Cerebellar cortex (tissue), 1 donor: ENCODE measurements at places on chromosomes 12 and 14.

DNA sequence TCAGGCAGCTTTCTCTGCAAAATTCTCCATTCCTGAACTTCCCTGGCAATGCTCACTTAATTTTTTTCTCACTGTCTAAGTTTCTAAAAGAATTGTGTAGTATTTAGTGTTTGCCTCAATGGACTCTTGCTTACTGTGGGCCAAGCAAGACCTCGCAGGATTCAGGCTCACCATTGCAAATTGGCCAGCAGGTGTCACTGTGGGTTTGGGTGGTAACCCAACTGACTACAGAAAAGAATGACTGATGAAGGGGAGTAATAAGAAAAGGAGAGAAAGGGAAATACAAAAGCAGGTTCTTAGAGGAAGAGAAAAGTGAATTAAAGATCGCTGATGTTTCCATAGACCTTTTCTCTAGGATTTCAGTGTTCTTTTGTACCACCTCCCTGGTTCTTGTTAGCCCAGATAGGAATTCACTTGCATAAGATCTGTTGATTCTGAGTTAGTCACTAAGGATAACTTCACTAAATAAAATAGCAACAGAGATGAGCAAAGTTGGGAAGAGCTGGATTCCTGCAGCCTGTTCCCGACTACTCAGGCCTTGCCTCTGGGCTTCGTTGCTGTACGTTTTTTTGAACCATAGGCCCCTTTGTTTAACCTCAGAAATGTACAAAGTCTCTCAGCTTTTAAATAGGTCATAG is 386.5 kb upstream of the DDHD1 start:
- peak; percentile 87 for DNase-seq

- DNase-seq: peak; percentile 33
Measured at GRCh38 chr12:46933947-46934346, 108.2 kb upstream of the SLC38A4 start.

DNA sequence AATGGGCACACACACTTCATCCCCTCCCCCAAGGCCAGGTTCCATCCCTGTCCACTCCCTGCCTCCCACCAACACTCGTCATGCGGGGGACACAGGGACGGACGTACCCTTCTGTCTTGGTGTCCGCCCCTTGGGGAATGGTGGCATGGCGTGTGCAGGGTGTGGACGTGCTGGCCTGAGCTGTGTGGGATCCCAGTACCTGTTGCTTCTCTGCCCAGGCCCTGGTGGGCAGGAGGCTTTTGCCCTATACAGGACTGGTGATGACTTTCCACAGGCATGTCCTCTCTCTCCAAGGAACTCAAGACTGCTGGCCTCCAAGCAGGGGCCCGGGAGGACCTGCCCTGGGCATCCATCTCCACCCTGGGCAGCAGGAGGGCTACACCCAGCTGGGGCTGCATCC is 195.8 kb upstream of the PRMT8 start:
- DNase-seq: no peak

DNA sequence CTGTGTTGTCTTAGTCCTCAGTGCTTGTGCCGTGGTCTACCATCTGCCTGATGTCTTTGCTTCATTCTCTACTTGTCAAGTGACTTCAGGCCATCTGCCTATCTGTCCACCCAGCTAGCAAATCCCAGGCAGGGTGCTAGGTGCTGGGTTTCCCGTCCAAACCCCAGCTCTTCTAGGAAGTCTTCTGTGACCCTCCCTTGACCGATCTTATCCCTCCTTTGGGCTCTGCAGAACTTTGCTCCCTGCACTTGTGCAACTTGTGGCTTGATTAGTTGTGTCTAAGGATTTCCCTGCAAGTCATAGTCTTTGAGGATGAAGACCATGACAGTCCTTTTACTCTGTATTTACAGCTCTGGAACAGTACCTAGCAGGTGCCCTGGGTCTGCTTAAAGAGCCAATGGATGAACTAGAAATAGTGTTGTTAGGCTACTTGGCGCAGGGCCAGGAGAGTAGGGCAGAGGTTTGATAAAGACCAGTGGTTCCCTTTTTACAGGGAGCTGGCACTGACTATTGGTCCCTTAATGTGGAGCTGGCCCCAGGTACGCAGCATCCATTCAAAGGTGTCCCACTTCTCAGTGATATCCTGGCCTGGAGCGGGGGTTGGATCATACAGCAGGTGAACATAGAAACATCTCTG is 60.1 kb downstream of the ADCK1 start:
- DNase-seq: no peak

DNA sequence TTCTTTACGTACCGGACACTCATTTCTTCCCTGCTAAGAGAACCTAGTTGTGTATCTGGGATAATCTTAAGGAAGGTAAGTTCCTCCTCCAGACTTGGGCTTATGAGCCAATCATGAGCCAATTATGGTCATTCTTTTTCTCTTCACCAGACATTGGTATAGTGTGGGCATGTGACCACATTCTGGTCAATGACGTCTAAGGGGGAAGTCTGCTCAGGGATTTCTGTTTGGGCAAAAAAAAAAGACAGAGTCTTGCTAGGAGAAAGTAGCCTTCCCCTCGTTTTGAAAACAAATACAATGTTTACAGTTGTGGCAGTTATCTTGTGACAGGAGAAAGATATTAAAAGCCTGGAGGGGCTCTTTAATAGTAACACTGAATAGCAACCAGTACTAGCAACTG is 20.1 kb upstream of the PLXNC1 start:
- no peak for DNase-seq

DNA sequence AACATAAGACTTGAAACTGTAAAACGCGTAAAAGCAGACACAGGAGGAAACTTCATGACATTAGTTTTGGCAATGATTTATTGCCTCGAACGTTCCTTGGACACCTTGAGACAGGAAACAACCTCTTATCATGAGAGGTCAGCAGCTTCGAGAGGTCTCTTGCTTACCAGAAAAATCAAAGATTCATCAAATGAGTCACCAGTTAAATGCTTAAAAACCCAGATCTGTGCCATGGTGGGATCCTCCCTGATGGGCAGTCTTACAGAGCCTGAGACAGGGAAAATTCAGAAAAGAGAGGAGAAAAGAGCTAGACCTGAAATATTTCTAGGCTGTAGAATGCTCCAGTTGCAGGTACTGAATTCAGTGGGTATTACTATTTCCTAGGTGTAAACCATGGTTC is 1093.9 kb downstream of the AACS start:
- no peak for DNase-seq

GRCh38 chr12:113804961-113805600 is 161.0 kb downstream of the RBM19 start:
- DNase-seq: no peak

GRCh38 chr14:21712036-21712435 is 38.4 kb upstream of the OR4E1 start:
- no peak for DNase-seq

GRCh38 chr14:64059454-64060198 is 206.8 kb downstream of the SYNE2 start:
- DNase-seq: no peak

DNA sequence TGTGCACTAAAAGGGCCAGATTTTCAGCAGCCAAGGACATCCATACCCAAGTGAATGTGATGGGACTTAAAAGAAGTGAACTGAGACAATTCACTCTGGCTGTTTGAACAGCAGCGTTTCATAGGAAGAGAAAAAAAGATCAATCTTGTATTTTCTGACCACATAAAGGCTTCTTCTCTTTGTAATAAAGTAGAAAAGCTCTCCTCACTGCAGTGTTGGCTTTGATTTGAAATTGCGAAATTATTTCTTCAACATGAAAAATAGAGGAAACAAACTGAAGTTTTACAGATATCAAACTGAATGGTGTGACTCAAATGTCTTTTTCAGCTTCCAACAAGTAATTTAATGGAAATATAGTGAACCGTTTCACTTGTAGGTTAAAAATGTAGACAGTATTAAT is 11.3 kb upstream of the KCNMB4 start:
- no peak for DNase-seq

- no peak for DNase-seq
Measured at GRCh38 chr12:58414398-58414871, 473.1 kb downstream of the ATP23 start.

- no peak for DNase-seq
Measured at GRCh38 chr12:85530456-85530855, 250.4 kb downstream of the ALX1 start.

GRCh38 chr14:93943052-93943451 is 15.9 kb downstream of the FAM181A start:
- no peak for DNase-seq

GRCh38 chr12:113700943-113701342 is 229.3 kb upstream of the LHX5 start:
- DNase-seq: no peak

- DNase-seq: no peak
Measured at GRCh38 chr12:45209784-45210183, 6.1 kb upstream of the ANO6 start.

GRCh38 chr12:110530511-110530910 is 28.4 kb downstream of the RAD9B start:
- no peak for DNase-seq

- DNase-seq: no peak
Measured at GRCh38 chr12:96289067-96289466, 94.9 kb downstream of the ELK3 start.

GRCh38 chr12:132282031-132282949 is 47.1 kb downstream of the GALNT9 start:
- no peak for DNase-seq

GRCh38 chr12:48936379-48936979 is 11.2 kb upstream of the FKBP11 start:
- peak; percentile 75 for DNase-seq

GRCh38 chr12:41536813-41537490 is 348.8 kb downstream of the PDZRN4 start:
- no peak for DNase-seq

DNA sequence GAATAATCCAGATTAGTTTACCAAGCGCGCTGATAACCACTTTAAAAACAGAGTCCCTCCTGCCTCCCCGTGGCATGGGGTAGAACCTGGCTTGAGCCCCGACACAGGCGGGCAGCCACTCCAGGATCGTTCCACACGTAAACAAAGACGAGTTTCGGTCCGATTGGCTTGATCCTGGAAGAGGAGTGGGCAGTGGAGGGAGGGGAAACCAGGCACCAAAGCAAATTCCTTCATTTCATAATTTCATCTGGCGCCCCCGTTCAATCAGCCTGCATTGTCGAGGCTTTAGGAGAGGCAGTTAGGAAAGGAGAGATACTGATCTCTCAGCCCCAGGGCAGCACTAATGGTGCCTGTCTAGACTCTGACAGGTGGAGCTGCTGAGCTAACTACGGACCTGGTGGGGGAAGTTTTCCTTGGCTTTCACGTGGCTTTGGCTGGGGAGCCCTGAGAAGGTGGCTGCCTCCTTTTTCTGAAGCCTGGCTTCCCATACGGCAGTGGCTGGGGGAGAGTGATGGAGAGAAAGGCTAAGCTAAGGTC is 751 bp upstream of the GPRC5A start:
- DNase-seq: peak; percentile 75

DNA sequence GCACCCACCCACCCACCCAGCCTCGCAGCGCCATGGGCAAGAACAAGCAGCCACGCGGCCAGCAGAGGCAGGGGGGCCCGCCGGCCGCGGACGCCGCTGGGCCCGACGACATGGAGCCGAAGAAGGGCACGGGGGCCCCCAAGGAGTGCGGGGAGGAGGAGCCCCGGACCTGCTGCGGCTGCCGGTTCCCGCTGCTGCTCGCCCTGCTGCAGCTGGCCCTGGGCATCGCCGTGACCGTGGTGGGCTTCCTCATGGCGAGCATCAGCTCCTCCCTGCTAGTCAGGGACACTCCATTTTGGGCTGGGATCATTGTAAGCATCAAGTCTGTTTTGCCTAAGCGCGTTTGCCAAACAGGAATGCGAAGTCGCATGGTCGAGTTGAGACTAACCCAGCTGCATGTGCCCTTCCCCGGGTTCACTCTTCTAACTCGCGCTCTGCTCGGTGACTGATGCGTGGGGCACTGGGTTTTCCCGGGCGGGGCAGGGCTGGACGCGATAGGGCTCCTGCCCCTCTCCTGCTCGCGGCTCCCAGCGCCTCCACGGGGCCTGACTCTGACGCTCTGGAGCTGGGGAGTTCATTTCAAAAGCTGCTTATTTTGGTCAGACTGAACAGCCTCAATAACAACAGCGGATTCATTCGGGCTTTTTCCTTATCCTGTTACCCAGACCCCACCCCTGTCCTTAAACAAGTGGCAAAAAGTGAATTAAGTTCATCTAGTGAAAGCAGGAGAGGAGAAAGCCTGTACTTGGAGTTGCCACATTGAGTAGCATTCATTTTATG is 458 bp downstream of the SSPN start:
- peak; percentile 71 for DNase-seq

- no peak for DNase-seq
Measured at GRCh38 chr12:49819786-49820185, 8.4 kb downstream of the NCKAP5L start.

- DNase-seq: no peak
Measured at GRCh38 chr12:124795081-124795948, 68.3 kb downstream of the SCARB1 start.

- DNase-seq: no peak
Measured at GRCh38 chr14:63277591-63278183, 41.0 kb downstream of the GPHB5 start.

DNA sequence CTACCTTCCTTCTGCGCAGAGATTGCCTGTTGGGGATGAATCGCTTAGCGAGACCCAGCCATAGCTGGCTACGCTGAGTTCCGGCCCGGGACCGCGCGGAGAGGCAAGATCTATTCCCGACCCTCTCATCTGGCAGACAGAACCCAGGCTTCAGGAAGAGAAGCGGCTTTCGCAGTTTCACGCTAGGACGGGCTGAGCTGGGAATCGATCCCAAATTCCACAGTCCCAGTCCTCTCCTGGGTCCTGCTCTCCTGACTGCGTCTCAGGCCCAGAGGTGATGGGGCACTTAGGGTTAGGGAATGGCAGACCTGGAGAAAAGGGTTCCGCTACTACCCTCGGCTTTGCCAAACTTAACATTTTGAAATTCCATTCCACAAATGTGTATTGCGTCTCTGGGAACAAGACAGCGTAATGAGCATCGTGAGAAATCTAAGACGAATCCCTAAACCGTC is 2.8 kb downstream of the PTPN21 start:
- peak; percentile 47 for DNase-seq

- no peak for DNase-seq
Measured at GRCh38 chr12:87413784-87414183, 615.4 kb downstream of the C12orf50 start.

DNA sequence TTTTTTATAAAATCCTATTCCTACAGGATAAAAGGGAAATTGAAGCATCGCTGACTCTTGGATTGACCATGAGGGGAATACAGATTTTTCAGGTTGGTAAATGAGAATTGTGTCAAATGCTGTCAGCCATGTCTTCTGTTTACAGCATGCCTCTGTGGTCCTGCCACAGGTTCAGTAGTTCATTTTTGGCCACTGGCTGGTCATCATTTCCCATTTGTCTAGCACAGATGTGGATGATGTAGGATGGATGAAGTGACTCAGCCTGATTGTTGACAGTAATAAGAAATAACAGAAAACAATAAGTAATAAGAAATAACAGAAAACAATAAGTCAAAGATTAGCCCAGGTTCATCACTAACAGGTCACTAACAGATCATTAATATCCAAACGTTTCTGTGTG is 59.8 kb downstream of the FRMD6 start:
- no peak for DNase-seq

GRCh38 chr12:110304061-110304551 is 23.1 kb downstream of the ATP2A2 start:
- DNase-seq: no peak

GRCh38 chr12:25256826-25257225 is 6.1 kb upstream of the KRAS start:
- no peak for DNase-seq
